ENCODE measurements at places on chromosomes 5 and 9. TPM values are rescaled to one million over a fixed set of nuclear protein-coding genes. Genes with fewer than 3 reads are reported as not detected.

LCN15 gene
- total RNA-seq: not detected

DNA sequence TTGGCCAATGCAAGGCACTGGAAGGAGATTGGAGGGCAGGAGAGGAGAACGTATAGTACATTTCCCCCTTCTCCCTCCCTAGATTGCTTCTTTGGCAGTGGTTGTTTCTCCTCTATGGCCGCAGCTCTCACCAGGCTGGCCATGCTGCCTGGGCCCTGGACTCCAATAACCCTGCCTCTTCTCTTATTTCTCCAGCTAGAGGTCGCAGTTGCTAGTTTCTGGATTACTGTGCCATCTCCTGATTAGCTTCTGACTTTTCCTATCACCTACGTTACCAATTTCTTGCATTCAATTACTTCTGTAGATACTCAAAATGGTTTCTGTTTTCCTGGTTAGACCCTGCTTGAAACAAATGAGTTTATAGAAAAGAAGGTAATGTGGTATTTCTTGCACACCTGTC is 2.4 kb upstream of the MACIR start:
- DNase-seq: no peak

DNA sequence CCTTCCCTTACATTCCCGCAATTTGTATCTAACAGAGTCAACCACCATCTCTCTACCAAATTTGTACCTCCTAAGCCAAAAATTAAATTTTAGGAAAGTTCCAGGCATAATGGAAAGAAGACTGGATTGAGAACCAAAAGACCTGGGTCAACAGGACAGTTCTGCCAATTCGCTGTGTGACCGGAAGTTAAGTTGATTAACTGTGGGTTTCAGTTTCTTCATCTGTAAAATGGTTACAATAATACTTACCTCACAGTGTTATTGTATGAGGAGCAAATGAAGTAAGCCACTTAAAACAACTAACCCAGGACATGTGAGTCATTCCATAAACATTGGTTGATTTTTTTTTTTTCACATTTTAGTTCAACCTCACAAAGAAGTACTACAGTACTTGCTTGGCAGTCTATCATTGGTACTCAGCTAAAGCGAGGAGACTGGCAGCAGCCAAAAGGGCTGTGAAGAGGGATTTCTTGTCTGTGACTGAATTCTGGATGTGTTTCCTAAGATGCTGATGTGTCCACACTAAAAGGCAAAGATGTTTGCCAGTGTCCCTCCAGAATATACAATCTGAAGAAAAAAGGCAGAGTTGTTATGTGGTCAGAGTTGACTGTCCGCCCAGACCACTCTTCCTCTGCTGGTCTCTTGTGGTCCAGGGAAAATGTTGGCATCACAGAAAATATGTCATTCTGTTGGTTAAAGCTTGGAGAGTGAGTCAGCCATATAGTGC is 198.6 kb downstream of the TLE1 start:
- no peak for DNase-seq

DNA sequence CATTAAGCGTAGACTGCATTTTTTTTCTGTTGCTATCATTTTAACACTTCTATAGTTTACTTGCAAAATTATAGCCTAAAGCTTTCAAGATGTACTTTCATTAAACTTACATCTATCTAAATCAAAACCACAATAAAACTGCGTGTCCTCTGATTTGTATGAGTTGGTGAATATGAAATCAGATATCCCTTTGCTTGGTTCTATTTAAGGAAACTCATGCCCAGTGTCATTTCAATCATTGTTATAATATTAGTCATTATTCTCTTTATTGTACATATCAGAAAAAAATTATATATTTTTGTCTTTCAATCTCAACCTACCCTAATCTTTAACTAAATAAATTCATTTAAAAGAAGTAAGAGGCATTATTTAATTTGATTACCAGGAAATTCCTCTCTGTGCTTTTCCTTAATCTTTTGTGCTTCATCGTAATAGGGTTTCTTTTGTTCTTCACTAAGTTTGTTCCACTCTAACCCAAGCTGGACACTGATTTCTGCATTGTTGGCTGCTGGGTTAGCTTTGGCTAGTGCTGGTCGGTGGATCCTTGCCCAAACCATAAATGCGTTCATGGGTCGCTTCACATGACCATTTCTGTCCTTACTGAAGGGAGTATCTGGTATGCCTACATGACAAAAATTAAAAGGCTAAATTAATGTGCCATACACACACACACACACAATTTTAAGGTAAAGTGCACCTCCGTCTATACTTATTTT is 3.8 kb downstream of the SOX30 start:
- no peak for DNase-seq

CDX1 gene
- not detected for total RNA-seq

- no peak for DNase-seq
These were observed 74.1 kb upstream of the SNCAIP start for GRCh38 chr5:122237906-122238305.

- no peak for DNase-seq
These were observed 211.0 kb downstream of the CEMIP2 start for GRCh38 chr9:71557310-71557709.

- no peak for DNase-seq
These were observed 21.5 kb upstream of the ASS1 start for GRCh38 chr9:130423272-130423671.

GRCh38 chr9:135677641-135678168 is 14.6 kb downstream of the LCN9 start:
- no peak for DNase-seq

- DNase-seq: no peak
These were observed 120.6 kb downstream of the PRDM9 start for GRCh38 chr5:23627976-23628375.

DNA sequence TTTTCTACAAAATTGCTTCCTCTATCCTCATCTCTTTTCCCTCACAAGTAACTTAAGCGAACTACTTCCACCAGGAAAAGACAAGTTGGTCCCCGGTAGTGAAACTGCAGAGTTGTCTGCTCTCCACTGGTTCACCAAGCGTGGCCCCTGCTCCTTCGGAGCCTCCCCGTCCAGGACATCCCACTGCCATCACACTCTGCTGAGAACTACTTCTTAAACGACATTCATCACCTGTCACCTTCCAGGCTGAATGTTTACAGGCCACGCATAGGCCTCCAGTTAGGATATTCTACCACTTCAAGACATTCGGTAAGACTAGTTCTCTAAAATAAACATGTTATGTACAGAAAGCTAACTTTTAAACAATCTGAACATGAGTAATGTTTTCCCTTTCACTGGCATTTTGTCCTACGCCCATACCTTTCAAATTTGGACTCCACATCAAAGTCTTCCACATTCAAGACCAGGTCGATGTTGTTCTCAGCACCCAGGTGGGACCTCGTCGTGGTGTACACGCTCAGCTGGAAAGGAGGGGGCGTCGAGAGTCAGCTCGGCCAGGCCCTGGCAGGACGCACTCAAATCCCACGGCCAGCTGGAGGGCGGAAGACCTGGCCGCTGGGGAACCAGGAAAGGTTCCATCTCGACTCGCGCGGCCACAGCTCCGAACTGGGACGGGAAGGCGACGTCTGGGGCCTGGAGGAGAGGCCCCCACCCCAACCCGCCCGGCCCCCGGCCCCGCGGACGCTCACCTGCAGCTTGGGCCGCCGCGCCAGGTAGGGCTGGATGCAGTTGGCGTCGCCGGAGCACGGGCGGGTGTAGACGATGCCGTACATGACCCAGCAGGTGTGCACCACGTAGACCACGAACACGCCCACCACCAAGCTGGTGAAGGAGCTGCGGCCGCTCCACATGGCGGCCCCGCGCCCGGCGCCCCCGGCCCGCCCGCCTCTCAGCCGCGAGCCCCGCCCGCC is 683 bp downstream of the CLPTM1L start:
- no peak for DNase-seq

DNA sequence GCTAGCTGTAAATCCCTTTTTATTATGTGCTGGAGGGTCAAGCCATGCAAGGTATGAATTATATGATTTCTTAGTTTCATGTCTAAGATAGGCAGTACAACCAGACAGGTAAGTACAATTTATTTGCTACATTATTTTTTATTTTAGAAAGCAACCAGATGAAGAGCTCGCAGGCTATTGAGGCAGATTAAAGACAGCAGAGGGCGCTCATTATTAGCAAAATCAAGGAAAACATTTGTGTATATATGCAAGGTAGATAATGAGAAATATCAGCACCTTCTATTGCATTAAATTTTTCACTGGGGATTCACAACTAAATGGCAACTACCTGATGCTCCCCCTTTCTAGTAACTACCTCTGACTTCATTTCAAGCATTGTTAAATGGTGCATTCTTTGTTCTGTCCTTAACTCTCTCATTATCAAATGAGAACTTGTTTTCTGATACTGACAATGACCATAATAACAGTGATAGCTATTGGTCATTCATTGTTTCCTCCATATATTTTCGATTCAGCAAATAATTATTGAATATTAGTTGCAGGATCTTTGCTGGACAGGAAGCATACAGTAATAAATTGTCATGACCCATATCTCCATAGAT is 8.6 kb downstream of the SCGB3A2 start:
- no peak for DNase-seq

Measured in activated B cell treated with CpG ODN at 0.5 μM for 24 hours (primary cell).